ENCODE measurements at places on chromosomes 4 and X.

- no peak for DNase-seq
These were observed 47.7 kb upstream of the GALNTL6 start for GRCh38 chr4:171765514-171765913.

DNA sequence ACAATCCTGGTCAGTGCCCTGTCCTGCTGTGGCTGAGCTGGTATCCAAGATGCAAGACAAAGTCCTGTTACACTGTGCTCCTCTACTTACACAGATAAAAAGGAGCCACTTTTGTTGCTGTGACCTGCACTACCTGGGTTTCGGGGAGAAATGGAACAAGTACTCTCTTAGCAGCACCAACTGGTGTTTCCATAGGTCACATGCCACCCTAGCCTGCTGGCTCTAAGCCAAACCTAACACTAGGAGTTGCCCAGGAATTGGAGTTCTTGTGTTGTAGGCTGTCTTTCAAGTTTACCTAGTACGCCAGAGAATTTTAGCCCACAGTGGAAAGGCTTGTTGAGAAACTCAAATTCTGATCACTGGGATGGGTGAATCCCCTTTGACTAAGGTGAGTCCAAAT, 727.4 kb downstream of the FAM133A start:
- no peak for DNase-seq

DNA sequence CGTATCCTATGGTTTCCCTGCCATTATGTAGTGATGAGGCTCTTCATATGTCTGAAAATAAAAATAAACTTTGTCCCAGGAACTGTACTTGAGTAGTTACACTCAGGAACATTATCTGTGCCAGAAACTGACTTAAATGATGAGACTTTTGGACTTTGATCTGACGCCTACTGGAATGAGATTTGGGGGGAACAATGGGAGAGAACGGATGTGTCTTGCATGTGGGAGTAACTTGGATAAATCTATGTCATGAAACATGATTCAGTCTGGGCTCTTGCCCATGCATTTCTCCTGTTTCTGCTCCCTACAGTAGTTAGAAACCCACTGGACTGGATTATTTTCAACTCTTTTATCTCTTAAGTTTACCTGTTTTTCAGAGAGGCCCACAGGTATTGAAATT, 2351.4 kb downstream of the PCDH7 start:
- no peak for DNase-seq

GRCh38 chr4:108126806-108127205, 41.9 kb downstream of the LEF1 start:
- no peak for DNase-seq

DNA sequence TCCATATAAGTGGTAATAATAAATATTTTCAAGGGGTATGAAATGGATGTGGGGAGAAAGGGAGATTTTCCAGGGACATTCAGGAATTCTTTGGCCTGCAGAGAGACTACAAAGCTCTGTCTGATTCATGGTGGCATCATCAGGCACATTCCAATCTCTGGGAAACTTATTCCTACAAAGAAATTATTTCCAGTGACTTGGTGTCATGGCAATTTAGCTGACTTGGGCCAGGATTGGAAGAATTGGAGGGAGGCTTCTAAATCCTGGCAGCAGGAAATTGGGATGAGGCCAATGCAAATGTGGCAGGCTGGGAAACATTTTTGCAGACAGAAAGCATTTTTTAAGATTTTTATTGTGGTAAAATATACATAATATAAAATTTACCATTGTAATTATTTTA, 204.6 kb downstream of the RTL9 start:
- no peak for DNase-seq

- no peak for DNase-seq
These were observed 29.1 kb downstream of the JADE3 start for GRCh38 chrX:46941341-46941740.

- peak; percentile 60 for DNase-seq
These were observed at the start of gene SPIN3 for GRCh38 chrX:56995271-56995994. Gene SPIN3 (minus strand): TSS chrX:56995541. CDS start chrX:56994947, 594 bp downstream.

- DNase-seq: no peak
These were observed 83.8 kb upstream of the HHIP start for GRCh38 chr4:144562019-144562705.

GRCh38 chr4:112511093-112511802, 4.7 kb downstream of the NEUROG2 start:
- no peak for DNase-seq

- no peak for DNase-seq
These were observed 2.4 kb upstream of the TADA2B start for GRCh38 chr4:7040765-7041164.

GRCh38 chr4:6914448-6914847, 4.8 kb downstream of the TBC1D14 start:
- no peak for DNase-seq

- no peak for DNase-seq
These were observed 182.1 kb upstream of the CLNK start for GRCh38 chr4:10866666-10867065.

GRCh38 chr4:119597377-119597776, 31.2 kb downstream of the PDE5A start:
- no peak for DNase-seq

DNA sequence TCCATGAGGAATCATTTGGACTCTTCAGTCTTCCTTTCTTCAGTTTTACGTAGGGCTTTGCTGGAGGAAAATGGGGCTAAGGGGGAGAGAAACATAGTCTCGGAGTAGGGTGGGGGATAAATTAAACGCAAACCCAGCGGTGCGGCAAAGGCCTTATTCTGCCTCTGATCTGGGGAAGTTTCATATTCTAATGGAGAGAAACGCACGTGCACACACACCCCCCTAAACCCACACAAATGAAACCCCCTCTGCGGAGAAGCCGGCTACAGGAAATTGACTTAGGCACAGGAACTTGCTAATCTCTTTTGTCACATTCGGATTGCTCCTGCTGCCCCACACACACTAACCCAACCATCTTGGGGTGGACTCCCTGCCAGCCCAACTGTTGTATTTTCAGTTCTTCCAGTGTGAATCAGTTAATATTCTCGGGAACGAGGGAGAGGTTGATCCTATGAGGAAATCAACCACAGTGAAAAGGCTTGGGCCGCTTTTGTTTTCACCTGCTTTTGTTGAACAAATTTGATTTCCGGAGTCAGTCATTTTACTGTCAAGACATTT, at the start of gene RHOH:
RHOH (plus strand) TSS at position 308 of the 558 bp plus-strand sequence. CDS start 46,356 bp downstream, outside the sequence.
- DNase-seq: peak; percentile 77

- no peak for DNase-seq
These were observed 2.3 kb downstream of the XKRX start for GRCh38 chrX:100926453-100926852.

- DNase-seq: no peak
These were observed 237.6 kb downstream of the AFAP1 start for GRCh38 chr4:7701866-7702649.

- DNase-seq: no peak
These were observed 44.1 kb upstream of the SEC24B start for GRCh38 chr4:109389369-109390114.

GRCh38 chr4:152360045-152360410, 175.9 kb downstream of the FBXW7 start:
- DNase-seq: no peak

DNA sequence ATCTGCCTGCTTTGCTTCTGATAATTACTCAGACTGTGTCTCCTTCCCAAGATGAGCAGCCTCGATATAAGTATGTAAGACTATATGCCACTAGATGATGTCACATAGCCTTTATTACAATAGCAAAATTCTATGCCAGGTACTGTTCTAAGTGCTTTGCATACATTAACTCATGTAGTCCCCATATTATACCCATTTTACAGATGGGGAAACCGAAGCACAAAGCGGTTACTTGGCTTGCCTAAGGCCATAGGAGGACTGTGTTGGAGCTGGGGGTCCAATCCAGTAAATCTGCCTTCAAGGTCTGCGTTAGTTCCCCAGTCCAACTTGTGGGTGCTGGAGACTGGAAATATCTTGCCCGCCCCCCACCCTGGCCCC, 826 bp upstream of the SCML1 start:
- no peak for DNase-seq

DNA sequence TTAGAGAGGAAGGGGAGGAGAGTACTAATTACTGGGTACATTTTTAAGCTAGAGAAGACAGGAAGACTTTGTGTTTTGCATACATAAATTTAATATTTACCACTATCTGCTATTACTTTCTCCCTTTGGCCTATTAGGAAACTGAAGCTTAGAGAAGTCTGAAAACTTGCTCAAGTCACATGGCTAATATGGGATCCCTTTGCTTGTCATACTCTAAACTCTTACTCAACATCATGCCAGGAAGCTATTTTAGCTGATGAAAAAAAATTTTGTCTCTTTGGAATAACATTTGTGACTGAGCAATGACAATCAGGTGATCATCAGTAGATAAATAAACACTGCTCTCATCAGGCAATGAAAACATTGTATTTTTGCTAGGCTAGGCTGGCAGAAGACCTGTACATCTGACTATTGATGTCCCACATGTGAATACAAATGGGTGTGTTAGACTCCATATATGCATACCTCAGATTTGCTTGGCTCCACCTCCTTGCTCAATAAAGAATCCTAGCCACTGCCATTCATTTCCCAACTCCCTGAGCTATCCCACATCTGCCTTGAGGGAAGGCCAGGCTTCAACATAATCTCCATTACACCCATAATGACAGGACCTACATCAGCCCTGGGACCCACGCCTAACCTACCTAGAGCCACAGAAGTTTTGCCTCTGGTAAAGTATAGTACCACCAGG, 17.0 kb upstream of the DCLK2 start:
- DNase-seq: no peak

- no peak for DNase-seq
These were observed 123.6 kb downstream of the CORIN start for GRCh38 chr4:47714269-47714668.

- DNase-seq: no peak
These were observed 31.6 kb downstream of the TKTL1 start for GRCh38 chrX:154327038-154327820.

- no peak for DNase-seq
These were observed 29.5 kb upstream of the NUP54 start for GRCh38 chr4:76177709-76178108.

DNA sequence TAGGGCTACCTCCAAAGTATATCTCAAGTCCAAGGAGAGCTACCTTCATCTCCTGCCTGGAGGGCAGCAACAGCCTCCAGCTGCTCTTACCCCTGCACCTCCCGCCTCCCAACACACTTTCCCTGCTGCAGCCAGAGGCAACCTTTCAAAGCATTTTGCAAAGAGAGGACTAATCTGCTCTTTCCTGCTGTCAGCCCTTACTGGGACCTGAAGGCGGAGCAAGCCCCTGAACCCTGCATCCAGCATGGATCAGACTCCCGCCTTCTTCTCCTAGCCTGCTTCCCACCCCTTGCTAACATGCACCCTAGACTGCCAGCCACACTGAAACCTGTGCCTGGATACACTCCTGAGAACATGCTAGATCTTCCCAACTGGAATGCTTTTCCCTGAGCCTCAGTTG, 37.7 kb upstream of the VMA21 start:
- no peak for DNase-seq

DNA sequence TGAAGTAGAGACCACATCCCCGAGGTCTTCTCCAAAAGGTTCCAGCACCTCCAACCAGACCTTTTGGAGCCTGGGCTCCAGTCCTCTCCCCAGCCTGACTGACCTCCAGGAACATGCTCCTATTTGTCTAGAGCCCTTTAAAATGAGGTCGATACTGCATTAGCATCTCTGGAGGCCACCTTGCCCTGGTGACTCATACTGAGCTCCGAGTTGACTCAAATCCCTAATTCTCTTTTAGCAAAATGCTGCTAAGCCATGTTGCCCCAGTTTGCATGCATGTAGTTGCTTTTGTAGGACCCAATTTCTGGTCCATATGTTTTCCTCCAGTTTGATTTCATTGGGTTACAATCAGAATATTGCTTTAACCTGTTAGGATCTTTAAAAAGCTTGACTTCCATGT, 43.5 kb upstream of the CITED1 start:
- DNase-seq: peak; percentile 37

GRCh38 chr4:36812149-36812548, 432.4 kb upstream of the NWD2 start:
- DNase-seq: no peak

DNA sequence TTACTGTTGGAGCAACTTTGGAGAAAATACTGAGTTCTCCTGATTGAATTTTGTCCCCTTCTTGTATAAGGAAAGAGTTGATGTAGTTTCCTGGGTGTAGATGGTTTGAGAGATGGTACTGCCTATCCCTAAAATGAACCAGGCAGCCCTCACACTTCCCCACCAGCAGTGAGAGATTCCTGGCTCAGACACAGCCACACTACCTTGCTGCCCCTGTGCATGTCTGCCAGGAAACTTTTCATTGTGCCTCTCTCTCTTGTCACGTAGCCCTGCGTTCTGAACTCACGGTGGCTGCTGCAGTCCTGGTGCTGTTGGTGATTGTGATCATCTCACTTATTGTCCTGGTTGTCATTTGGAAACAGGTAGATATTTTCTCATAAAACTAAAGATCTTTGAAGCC, 45.2 kb downstream of the PDGFRA start:
- DNase-seq: no peak

- DNase-seq: no peak
These were observed 26.1 kb upstream of the CBLL2 start for GRCh38 chrX:22246620-22247019.

- DNase-seq: peak; percentile 70
These were observed at the start of gene ATRX for GRCh38 chrX:77785486-77786364. Gene ATRX (minus strand): TSS chrX:77786216. CDS start chrX:77786001, 215 bp downstream.

GRCh38 chr4:159002950-159003349, 99.9 kb upstream of the RAPGEF2 start:
- no peak for DNase-seq

GRCh38 chrX:41906515-41907187, 16.7 kb downstream of the CASK start:
- peak; percentile 12 for DNase-seq

DNA sequence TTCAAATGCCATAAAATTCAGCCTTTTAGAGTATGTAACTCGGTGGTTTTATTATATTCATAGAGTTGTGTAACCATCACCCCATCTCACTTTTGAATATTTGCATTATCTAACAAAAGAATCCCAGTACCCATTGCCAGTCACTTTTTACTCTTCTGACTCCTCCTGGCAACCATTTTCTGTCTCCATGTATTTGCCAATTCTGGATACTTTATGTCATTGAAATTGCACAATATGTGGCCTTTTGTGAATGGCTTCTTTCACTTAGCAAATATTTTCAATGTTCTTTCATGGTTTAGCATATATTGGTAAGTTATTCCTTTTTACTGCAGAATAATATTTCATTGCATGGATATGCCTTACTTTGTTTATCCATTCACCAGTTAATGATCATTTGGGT, 79.9 kb downstream of the SLIT2 start:
- no peak for DNase-seq

GRCh38 chr4:37998226-37998625, 38.0 kb downstream of the PTTG2 start:
- no peak for DNase-seq

GRCh38 chr4:87356832-87357526, 34.0 kb downstream of the HSD17B11 start:
- DNase-seq: no peak

- no peak for DNase-seq
These were observed 98.5 kb upstream of the MAP3K15 start for GRCh38 chrX:19613645-19614323.

DNA sequence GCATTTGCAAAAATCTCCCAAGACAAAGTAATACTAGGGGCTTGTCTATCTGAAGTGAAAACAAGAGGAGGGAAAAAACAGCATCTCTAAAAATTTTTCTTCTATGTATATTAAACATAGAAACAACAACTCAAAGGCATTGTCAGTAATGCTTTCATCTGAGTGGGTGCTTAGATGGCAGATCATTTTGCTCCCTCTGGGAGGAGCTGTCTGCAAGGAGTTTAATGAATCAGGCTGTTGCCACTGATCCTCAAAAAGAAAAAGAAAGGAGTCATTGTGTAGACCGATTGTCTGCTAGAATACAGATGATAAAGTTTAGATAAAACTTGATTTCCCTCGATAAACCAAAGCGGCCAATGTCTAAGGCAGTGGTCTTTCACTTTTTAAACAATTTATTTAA, 49.7 kb upstream of the KLHL8 start:
- DNase-seq: no peak

- DNase-seq: no peak
These were observed 1153.6 kb downstream of the FSTL5 start for GRCh38 chr4:161010227-161010626.

Measured in T-helper 2 cell treated with Interferon-gamma antibody and Interleukin-4, amounts not matched to agents 5 μg/mL and 100 μg/mL, for 36 hours (primary cell).